ENCODE measurements at places on chromosomes 4 and X.

- no peak for DNase-seq
Measured at GRCh38 chr4:76674983-76675382, 223.0 kb downstream of the SOWAHB start.

DNA sequence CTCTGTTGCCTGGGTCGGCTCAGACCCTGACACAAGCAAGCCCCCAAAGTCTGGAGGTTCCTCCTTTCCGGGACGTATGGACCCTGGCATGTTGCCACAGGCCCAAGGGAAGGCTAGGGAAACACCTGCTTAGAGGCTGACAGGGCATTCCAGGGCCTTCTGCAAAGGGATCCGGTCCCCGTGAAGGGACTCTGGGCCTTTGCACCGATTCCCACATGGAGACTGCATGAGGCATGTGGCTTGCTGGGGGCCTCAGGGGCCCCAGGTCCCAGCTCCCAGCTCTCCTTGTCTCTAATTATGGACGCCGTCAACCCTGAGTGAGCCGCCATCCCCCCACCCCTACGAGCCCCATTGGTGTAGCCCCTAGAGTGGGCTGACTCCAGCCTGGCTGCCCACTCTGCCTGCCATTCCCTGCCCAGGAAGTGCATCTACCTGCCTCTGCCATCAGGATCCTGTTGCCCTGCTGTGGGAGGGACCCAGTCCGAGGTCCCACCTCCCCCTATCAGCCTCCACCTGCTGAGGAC, 4.2 kb upstream of the RGS12 start:
- DNase-seq, result no peak

DNA sequence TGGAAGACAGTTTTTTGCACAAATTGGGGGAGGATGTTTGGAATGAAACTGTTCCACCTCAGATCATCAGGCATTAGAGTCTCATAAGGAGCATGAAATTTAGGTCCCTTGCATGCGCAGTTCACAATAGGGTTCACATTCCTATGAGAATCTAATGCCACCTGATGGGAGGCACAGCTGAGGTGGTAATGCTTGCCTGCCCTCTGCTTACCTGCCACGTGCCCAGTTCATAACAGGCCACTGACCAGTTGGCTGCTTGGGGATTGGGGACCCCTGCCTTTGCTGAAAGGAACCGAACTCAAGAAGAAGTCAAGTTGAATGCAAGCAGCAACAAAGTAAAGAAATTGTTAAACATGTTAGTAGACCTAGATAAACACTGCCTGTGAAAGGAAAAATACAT, 4.6 kb upstream of the HSPA4L start:
- DNase-seq, result no peak

GRCh38 chr4:159227378-159227777, 124.5 kb downstream of the RAPGEF2 start:
- DNase-seq, result no peak

- DNase-seq, result no peak
Measured at GRCh38 chr4:108821351-108821930, 58.6 kb upstream of the ETNPPL start.

GRCh38 chrX:150574559-150575418, 6.4 kb downstream of the MTM1 start:
- no peak for DNase-seq

- DNase-seq, result peak; percentile 48
Measured at GRCh38 chr4:39975488-39976089, 2.1 kb downstream of the PDS5A start.

DNA sequence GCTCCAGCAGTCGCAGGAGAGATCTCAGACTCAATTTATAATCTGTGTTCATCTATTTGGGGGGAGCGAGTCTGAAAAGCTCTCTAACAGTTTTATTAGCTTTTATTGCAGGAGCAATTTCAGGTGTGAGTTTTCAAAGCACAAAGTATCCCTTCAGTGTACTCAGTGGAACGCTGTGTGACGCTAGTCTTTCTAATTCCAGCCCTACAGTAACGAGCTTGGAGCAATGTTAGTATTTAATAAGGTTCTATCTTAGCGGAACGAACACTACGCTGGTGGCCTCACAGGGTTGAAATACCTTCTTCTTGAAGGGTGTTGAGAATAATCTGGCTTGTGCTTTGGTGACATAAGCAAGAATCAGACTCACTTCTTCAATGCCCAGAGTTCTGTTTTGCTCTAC, 8.4 kb downstream of the HS3ST1 start:
- no peak for DNase-seq

- no peak for DNase-seq
Measured at GRCh38 chr4:162154862-162155540, 8.8 kb downstream of the FSTL5 start.

- DNase-seq, result no peak
Measured at GRCh38 chr4:52711834-52712250, 39.4 kb downstream of the ERVMER34-1 start.

GRCh38 chr4:90816754-90817153, 689.6 kb downstream of the CCSER1 start:
- DNase-seq, result no peak

DNA sequence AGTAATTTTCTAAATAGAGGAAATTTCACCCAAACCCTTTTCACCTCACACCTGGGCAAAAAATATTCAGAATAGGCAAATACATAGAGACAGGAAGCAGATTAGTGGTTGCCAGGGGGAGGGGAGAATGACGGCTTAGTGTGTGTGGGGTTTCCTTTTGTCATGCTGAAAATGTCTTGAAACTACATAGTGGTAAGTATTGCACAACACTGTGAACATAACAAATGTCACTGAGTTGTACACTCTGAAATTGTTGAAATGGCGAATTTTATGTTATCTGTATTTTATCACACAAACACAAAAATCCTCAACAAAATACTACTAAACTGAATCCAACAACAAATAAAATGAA, 60.7 kb upstream of the PLAC1 start:
- DNase-seq, result peak; percentile 66

- DNase-seq, result no peak
Measured at GRCh38 chr4:108276690-108277089, 108.0 kb upstream of the LEF1 start.

DNA sequence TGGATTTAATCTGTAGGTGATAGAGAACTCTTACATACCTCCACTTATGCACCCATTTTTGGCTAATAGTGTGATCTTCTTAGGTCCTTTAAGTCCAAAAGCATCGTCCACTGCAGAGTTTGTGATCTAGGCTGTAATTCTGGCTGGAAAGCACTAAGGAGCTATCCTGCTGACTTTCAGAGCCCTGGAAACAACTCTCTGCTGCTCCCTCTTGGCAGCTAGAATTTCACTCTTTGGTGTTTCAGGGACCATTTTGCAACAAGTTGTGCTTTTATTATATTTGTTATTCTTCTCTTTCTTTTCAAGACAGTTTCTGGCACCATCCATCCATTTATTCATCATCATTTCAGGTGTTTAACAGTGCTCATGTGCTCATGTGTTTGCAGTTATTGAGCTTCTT, 130.0 kb downstream of the RBM46 start:
- peak; percentile 11 for DNase-seq

DNA sequence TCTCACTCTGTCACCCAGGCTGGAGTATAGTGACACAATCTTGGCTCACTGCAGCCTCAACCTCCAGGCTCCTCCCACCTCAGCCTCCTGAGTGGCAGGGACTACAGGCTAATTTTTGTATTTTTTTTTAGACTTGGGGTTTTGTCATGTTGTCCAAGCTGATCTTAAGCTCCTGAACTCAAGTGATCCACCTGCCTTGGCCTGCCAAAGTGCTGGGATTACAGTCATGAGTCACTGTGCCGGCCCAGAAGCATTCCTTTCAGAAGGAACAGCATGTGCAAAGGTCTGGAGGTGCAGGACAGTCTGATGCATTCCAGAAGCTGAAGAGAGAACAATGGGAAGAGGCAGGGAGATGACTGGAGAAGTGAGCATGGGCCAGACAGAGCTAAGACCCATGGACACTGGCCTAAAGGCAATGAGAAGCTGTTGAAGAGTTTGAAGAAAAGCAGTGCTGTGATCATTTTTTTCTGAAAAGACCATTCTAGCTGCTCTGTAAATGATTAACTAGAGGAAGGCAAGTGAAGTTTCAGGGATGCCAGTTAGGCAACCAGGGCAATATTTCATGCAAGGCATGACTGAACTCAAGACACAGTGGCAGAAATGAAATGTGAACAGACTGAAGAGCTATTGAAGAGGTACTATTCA, 43.2 kb downstream of the MANBA start:
- DNase-seq, result no peak
